ENCODE measurements at places on chromosomes 2 and 18.

DNA sequence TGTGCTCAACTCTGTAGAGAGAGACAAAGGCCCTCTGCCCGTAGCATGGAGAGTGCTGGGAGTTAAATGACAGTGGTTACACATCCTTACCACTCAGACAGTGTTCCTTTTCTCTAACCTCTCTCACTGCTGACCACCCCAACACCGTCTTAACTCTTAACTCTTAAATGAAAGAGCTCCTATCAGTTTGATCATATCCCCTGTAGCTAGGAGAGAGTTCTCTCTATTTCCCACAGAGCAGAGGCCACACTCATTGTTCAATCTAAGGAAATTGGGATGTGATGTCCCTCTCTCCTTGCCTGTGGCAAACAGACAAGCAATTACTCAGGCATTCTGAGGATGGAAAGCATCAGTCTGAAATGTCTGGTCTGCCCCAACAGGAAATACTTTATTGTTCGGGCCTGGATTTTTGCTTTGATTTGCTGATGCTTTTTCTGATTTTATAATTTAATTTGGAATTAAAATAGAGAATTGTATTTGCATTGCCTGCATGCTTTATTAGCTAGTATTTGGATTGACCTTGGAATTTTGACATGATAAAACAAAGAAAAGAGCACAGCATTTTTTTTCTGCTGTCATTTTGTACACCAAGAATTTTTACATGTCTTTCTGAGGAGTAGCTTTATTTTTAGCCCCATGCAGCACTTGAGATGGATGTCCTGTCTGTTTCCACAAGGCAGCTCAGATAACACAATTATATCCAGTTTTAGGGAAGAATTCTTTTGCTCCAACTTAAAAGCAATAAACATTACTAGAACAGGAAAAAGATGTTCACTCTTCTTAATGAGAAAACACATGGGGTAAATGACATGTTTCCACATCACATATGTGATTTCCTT lies 27.7 kb upstream of the IER3IP1 start:
- no peak for DNase-seq

DNA sequence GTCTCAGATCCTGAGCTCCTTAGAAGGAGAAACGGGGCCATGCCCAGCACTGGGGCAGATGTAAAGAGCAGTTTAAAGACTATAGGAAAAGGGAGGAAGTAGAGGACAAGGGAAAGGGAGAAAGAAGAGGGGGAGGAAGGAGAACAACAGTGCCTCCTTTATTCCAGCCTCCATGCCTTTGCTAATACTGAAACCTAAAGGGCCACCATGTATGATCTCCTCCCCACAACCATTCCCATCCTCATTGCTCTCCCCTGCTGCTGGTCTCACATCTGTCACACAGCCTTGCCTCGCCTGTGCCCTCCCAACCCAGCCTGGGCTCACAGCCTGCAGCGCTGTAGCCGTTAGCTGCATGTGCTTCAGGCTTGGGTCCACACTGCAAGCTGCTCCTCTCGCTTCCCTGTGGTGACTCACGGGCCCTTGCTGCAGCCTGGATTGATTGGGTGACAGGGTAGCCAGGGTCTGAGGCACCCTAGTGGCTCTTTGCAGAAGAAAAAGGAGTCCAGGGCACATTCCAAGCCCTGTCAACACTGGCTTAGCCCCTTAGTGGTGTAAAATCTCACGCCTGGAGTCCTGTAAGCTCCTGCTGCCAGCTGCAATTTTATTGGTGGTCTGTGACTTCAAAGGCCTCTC lies 281.9 kb downstream of the SRBD1 start:
- no peak for DNase-seq

GRCh38 chr2:113216321-113216720 lies 42.5 kb downstream of the PSD4 start:
- DNase-seq: no peak

DNA sequence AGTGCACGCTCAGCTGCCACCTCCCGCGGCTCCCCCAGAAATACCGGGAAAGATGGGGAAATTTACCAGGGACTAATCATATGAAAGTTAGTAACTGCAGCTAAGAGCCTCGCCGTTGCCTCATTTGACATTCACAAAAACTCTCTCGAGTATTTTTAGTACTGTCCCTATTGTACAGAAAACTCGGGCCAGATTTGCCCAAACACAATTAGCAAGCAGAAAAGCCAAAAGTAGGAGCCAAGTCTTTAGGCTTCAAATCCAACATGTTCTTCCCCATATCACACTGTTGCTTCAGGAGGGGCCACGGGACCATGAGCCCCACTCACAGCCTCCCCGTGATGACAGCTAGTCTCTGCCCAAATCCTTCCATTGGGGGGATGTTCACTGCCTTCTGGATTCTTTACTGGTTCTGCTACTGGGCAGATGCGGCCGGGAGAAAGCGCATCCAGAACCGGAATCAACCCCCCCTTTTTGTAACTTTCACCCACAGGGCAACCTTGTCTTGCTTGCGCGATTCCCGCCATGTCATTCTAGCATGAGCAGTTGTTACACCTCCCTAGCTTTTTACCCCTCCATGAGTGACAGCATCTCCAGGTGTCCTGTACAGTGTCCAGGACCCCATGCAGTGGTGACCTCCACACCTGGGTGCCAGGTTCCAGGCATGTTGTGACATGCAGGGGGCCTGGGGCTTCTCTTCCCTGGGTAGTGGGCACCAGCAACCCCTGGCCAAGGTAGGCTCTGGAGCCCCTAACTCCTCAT lies 35.2 kb downstream of the CENPO start:
- no peak for DNase-seq

DNA sequence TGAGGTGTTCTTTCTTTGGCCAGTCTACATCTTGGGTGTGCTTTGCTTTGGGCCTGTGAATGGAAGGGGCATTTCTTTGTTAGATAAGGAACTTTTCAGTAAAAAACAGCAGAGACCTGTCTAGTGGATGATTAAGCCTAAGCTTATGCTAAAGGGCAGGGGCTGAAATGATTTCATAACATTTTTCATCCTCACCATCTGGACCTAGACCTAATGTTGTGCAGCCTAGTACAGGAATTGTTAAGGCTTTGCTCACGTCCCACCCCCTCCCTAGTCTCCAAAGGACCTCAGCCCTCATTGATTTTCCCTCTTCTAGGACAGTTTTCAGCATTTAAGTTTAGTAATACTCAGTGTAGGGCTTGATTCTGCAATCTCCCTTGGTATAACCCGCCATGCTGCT lies 111.8 kb downstream of the PRKCE start:
- DNase-seq: no peak

DNA sequence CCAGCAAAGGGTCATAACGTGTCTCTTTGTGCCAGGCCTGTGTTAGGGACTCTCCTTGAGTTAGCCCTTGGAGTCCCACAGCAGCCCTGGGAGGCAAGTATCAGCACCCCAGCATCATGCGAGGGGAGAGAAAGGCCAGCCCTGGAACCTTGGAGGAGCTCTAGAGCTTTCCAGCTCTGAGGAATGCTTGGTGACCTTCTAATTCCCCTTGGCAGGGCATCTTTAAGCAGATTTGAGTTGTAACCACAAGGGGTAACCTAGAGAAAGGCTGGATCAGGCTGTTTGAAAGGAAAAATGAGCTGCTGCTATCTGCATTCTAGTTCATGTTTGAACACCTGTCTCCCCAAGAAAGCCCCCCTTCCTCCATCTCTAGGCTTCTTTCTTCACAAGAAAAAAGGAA lies 23.8 kb upstream of the ODC1 start:
- no peak for DNase-seq

GRCh38 chr2:235055891-235056516 lies 104.2 kb downstream of the SH3BP4 start:
- no peak for DNase-seq

DNA sequence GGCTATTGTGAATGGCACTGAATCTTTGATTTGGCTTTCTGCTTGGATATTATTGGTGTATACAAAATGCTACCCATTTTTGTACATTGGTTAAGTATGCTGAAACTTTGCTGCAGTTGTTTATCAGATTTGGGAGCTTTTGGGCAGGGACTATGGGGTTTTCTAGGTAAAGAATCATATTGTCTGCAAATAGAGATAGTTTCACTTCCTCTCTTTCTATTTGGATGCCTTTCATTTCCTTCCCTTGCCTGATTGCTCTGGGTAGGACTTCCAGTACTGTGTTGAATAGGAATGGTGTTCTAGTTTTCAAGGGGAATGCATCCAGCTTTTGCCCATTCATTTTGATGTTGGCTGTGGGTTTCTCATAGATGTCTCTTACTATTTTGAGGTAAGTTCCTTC lies 489.1 kb upstream of the LRATD1 start:
- no peak for DNase-seq

DNA sequence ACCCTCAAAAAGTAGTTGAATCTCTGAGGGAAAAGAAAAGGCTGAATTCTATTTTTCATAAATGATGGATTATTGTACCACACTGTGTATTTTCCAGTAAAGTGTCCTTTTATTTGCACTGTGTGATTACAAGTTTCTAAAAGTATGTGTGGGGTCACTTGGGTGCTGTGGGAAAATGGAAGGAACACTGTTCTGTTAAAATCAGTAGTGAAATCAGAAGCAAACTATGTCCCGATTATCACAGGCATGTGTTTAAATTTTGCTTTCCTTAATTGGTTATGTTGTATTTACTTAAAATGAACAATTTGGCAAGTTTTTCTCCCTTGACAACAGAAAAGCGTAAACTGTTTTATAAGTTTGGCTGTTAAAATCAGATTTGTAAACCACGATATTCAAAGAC lies 353.1 kb downstream of the ARHGAP15 start:
- no peak for DNase-seq

GRCh38 chr2:165804719-165805118 lies 10.7 kb upstream of the GALNT3 start:
- no peak for DNase-seq

- no peak for DNase-seq
Measured at GRCh38 chr18:48222118-48222517, 187.1 kb downstream of the ZBTB7C start.

DNA sequence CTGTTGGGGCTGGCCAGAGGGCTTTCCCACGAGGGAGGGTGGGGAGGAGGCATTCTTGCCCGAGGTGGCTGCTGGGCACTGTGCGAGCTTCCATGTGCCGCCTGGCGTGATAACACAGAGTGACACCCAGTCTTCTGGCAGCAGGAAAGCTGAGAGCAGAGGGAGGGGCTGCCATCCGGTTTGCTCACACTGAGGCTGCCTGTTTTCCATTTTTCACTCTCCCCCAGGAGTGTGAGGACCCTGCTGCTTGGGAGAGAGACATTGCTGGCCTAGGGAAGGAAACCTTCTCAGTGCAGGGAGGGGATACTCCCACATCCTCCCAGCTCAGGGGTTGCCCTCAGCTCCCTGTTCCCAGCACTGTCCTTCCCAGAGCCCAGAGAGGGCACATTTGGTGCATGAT lies 73.1 kb downstream of the INHBB start:
- DNase-seq: no peak

GRCh38 chr18:53567929-53568574 lies 656.4 kb downstream of the MBD2 start:
- no peak for DNase-seq

- no peak for DNase-seq
Measured at GRCh38 chr2:128446874-128447537, 128.3 kb upstream of the HS6ST1 start.

- DNase-seq: no peak
Measured at GRCh38 chr18:11695736-11696135, 6.7 kb downstream of the GNAL start.

DNA sequence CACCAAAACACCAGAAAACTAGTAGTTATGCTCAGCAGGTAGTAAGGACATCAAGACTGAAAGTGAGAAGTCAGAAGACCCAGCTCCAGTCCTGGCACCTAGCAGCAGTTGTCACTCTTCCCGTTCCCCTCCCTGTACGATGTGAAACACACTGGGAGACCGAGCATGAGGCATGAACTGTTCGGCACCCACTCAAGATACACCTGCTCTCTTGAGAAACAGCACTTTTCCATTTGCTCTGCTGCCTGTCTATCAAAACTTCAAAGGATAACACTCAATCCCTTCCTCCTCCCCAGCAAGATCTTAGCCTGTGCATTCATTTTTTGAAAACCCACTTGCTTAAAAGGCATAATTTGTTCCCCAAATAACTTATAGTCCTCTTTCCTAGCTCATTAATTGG lies 123.9 kb downstream of the PLEKHM3 start:
- DNase-seq: no peak

GRCh38 chr2:212426637-212427412 lies 111.8 kb downstream of the ERBB4 start:
- no peak for DNase-seq

- no peak for DNase-seq
Measured at GRCh38 chr2:221786297-221786926, 214.3 kb upstream of the EPHA4 start.

- DNase-seq: no peak
Measured at GRCh38 chr2:83365476-83365875, 1093.6 kb downstream of the SUCLG1 start.

- no peak for DNase-seq
Measured at GRCh38 chr2:51329512-51329911, 297.6 kb upstream of the NRXN1 start.

GRCh38 chr2:3493615-3494007 lies 25.7 kb downstream of the ADI1 start:
- no peak for DNase-seq

DNA sequence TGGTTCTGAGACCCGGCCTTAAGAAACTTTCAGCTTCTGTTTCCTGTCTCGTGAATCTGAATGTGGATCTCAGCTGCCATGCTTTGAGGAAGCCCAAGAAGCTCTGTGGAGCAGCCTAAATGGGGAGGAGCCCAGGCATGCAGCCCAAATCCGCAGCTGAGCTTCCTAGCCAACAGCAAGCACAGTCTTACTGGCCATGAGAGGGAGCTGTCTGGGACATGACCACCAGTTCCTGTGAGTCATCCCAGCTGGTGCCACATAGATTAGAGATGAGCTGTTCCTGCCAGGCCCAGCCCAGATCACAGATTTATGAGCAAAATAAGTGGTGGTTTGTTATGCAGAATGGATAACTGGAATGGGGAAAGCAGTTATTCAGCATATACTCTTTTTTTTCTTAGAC lies 224.4 kb upstream of the APCDD1 start:
- DNase-seq: no peak

GRCh38 chr2:226799976-226800940 lies 638 bp upstream of the IRS1 start:
- DNase-seq: no peak

DNA sequence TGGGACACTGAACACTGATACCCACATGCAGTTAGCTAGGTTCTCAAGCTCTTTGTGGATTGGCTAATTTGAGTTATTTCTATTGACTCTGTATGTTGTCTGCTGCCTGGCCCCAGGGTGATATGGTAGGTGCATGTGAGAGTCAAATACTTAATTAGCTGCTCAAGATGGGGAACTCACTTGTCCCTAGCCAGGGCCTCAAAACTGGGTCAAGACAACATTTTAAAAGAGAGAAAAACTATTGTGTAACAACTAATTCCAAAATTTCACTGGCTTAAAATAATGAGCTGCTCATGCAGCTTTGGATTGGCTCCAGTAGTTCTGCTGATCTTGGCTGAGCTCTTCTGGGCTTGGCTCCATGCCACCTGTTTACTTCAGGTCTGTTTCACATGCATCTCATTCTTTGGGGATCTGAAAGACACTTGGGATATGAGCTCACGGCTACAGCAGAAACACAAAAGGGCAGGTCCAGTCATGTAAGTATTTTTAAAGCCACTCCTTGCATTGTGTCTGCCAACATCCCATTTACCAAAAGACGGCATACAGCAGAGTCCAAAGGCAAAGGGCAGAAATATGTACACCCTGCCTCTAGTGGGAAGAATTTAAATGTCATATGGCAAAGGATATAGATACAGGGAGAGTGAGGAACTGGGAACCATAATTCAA lies 716.8 kb downstream of the SUCLG1 start:
- DNase-seq: no peak

Data from activated T-helper 1 cell treated with Interleukin-2 at 50 U/mL for 16 hours (primary cell).